IMR-90 (cell line): ENCODE measurements at places on chromosomes 3 and 15. TPM values are rescaled to one million over a fixed set of nuclear protein-coding genes. Genes with fewer than 3 reads are reported as not detected.
A peak's percentile ranks its signal among the peaks of the same experiment; 100 is the strongest.

GRCh38 chr15:45084163-45084562, 29.8 kb downstream of the DUOX2 start:
- peaks cover 29% of the 10 kb centered on the region for H3K27me3 ChIP-seq
- no peak overlapping the region for H3K4me3 ChIP-seq
- no peak overlapping the region for H3K27ac ChIP-seq
- no peaks in the 10 kb centered on the region for H3K36me3 ChIP-seq
- peaks cover 2% of the 10 kb centered on the region; the same call in 1 of the 2 replicates for H3K4me1 ChIP-seq

DNA sequence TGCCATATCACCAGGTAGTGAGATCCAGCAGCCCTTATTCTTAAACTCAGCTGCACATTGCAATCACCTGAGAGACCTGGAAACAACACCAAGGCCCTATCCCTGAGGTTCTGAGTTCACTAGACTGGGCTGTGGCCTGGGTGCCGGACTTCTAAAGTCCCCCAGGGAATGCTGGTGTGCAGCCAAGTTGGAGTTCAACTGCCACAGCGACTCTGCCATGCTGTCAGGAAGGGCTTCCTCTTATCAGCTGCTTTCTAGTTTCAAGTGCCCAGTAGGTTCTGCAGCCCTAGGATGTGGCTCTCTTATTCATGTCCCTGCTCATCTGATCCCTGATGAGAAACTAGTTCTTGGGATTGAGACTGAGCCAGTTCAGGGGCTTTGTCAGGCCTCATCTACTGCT, 47.8 kb downstream of the ACAA1 start:
- H3K27me3 ChIP-seq, result peaks cover 17% of the 10 kb centered on the region
- DNase-seq, result no peak
- no peak overlapping the region for H3K27ac ChIP-seq
- no peaks in the 10 kb centered on the region for H3K4me1 ChIP-seq
- H3K36me3 ChIP-seq, result no peaks in the 10 kb centered on the region
- no peak overlapping the region for H3K4me3 ChIP-seq

GRCh38 chr15:65553691-65554090, 23.4 kb downstream of the HACD3 start:
- DNase-seq, result no peak
- H3K4me1 ChIP-seq, result peaks cover 7% of the 10 kb centered on the region
- H3K27ac ChIP-seq, result no peak overlapping the region
- peaks cover 8% of the 10 kb centered on the region for H3K36me3 ChIP-seq
- H3K4me3 ChIP-seq, result no peak overlapping the region

DNA sequence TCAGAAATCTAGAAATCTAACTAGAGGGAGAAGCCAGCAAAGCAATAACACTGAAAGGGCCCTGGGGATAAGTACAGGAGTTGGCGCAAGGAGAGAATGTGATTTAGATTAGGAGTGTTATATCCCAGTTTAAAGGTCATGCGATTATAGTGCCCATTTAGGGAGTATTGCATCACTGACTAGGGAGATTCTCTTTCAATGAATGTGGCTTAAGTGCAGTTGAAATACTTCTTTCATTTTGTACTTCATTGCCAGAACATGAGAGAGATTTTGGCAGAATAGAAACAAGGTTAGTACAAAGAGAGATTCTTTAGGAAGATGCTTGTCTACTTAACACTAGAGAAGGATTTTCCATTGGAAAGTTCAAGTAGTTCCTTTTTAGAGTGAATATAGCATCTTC, 13.9 kb downstream of the ROBO2 start:
- DNase-seq, result no peak
- H3K4me3 ChIP-seq, result no peak overlapping the region
- H3K27me3 ChIP-seq, result no peaks in the 10 kb centered on the region
- H3K4me1 ChIP-seq, result no peaks in the 10 kb centered on the region
- H3K36me3 ChIP-seq, result no peaks in the 10 kb centered on the region

DNA sequence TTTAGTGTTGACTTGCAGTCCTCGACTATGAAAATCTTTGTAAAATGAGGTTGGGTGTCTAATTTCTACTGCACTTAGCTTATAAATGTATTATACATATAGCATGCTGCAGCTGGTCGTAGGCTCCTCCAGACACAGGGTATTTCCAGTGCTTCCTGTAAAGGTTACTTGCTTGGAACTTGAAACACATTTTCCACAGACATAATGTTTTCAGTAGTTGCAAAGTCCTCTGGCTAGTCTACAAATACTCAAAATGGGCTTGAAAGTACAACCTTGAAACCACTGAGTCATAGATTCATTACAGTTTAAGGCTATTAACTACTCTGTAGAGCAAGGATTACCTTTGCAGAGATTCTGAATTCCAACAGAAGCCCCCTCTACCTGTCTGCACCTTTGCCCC, 464.1 kb downstream of the RAP2B start:
- DNase-seq, result no peak
- no peak overlapping the region for H3K27ac ChIP-seq
- H3K4me3 ChIP-seq, result no peak overlapping the region
- no peaks in the 10 kb centered on the region for H3K4me1 ChIP-seq
- H3K27me3 ChIP-seq, result peaks cover 2% of the 10 kb centered on the region; the same call in 1 of the 2 replicates
- no peaks in the 10 kb centered on the region for H3K36me3 ChIP-seq

GRCh38 chr15:88894819-88895767, at the start of gene HAPLN3:
Gene HAPLN3, minus strand, starts transcription at chr15:88895544. Its CDS starts 8,246 bp downstream, at chr15:88887298.
- peak within 1 kb of the TSS; percentile 46 for H3K4me3 ChIP-seq
- peaks cover 13% of the 10 kb centered on the region; the same call in 1 of the 2 replicates for H3K36me3 ChIP-seq
- no peaks in the 10 kb centered on the region for H3K27me3 ChIP-seq
- H3K4me1 ChIP-seq, result peaks cover 11% of the 10 kb centered on the region

DNA sequence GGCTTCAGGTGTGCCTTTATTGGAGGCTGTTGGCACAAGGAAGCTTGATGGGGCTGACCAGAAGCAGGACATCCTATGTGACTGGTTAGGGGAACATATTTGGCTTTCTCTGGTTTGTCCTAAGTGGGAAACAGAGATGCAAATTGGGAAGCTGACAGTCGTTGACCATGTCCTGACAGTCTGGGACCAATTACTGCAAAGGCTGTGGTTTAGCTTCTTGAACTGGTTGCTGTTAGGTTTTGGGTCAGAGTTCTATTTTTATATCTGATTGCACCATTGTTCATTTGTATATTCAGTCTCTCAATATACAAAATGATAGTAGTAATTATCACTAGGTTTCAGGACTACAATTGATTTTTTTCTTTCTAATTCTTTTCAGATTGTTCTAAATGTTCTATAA, 36.8 kb downstream of the SNTN start:
- no peaks in the 10 kb centered on the region for H3K4me1 ChIP-seq
- H3K27me3 ChIP-seq, result no peaks in the 10 kb centered on the region
- DNase-seq, result no peak
- H3K4me3 ChIP-seq, result no peak overlapping the region
- H3K27ac ChIP-seq, result no peak overlapping the region

DNA sequence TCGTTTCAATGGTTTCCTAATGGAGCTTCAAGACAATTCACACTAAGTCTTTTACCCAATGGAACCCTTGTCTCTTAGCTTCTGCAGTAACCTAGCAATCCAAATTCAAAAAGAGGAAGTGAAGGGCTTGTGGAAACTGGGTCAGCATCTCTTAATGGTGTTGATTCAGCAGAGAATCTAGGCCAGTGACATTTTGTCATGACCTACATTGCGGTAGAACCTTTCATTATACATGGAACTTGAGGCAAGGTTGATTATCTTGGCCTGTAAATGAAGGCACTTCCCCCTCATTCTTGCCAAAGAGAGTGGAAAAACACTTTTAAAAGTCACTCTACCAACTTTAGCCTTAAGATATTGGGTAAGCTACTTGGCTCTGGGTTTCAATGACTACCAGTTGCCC, 42.8 kb downstream of the C2CD4B start:
- no peak for DNase-seq
- no peaks in the 10 kb centered on the region for H3K27me3 ChIP-seq
- no peak overlapping the region for H3K27ac ChIP-seq
- H3K36me3 ChIP-seq, result no peaks in the 10 kb centered on the region
- peaks cover 3% of the 10 kb centered on the region; the same call in 1 of the 2 replicates for H3K4me1 ChIP-seq

GRCh38 chr3:196563721-196564225, 4.6 kb downstream of the WDR53 start:
- no peaks in the 10 kb centered on the region for H3K27me3 ChIP-seq
- DNase-seq, result peak; percentile 34
- H3K36me3 ChIP-seq, result peaks cover 7% of the 10 kb centered on the region

Gene MFGE8
- 201 and 232 TPM in 2 replicates for total RNA-seq

DNA sequence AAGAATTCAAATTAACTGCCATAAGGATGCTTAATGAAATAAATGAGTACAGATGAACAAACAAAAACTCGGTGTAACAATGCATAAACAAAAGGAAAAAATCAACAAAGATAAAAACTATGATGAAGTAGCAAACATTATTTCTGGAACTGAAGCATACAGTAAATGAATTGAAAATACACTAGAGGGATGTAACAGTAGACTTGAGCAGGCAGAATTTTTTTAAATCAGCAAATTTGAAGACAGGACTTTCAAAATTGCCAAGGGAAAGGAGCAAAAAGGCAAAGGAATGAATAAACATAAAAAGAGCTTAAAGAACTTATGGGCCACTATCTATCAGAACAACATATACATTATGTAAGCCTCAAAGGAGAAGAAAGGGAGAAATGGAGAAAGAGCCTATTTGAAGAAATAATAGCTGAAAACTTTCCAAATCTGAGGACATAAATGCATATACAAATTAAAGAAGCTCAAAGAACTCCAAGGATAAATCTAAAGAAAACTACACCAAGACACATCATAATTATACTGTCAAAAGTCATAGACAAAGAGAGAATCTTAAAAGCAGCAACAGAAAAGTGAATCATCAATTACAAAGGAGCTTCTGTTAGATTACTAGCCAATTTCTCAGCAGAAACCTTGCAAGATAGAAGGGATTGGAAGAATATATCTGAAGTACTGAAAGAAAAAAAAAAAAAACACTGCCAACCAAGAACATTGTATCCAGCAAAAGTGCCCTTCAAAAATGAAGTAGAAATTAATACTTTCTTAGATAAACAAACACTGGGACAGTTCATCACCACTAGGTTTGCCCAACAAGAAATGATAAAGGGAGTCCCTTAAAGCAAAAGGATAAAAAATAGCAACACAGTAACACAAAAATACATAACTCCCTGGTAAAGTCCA, 15.5 kb downstream of the TOP2B start:
- DNase-seq, result no peak
- H3K27ac ChIP-seq, result no peak overlapping the region
- peaks cover 4% of the 10 kb centered on the region; the same call in 1 of the 2 replicates for H3K4me1 ChIP-seq
- no peak overlapping the region for H3K4me3 ChIP-seq
- no peaks in the 10 kb centered on the region for H3K36me3 ChIP-seq

Gene UNC45A
- total RNA-seq, result 85.3 and 100 TPM in 2 replicates

- no peaks in the 10 kb centered on the region for H3K4me1 ChIP-seq
- H3K4me3 ChIP-seq, result no peak overlapping the region
- H3K27ac ChIP-seq, result no peak overlapping the region
- H3K27me3 ChIP-seq, result peaks cover 19% of the 10 kb centered on the region
- H3K36me3 ChIP-seq, result no peaks in the 10 kb centered on the region
Observed at GRCh38 chr15:78222745-78223395, 11.5 kb downstream of the ACSBG1 start.

Gene ERICH6
- total RNA-seq, result under 0.01 TPM in 1 of 2 replicates, not detected in the other

DNA sequence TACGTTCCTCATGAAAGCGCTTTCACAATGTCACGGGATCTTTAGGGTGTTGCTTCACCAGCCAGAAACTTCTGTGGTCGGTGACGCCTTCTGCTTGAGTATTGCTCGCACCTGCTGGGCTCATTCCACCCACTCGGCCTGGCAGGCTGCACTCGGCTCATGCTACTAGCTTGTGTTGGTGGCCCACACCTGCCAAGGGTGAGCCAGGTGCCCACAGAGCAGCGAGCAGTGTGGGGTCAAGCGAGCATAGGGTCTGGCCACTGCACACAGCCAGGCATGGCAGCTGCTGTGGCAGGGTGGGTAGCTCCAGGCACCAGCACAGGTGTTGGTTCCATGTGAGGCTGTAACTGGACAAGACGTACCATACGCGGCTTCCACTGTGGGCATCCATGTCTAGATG, 202.9 kb upstream of the CADM2 start:
- H3K4me1 ChIP-seq, result no peaks in the 10 kb centered on the region
- no peak for DNase-seq
- H3K36me3 ChIP-seq, result no peaks in the 10 kb centered on the region

- no peaks in the 10 kb centered on the region for H3K27me3 ChIP-seq
- no peaks in the 10 kb centered on the region; the same call in 1 of the 2 replicates for H3K36me3 ChIP-seq
- H3K27ac ChIP-seq, result peak overlapping the region; percentile 8; the same call in 1 of the 2 replicates
Observed at GRCh38 chr15:90201944-90202375, 830 bp downstream of the SEMA4B start.

Gene SV2B
- not detected in 2 replicates for total RNA-seq

Gene EDC3
- 16.7 and 16.8 TPM in 2 replicates for total RNA-seq

Gene ZNF385D
- total RNA-seq, result 0.18 and 0.28 TPM in 2 replicates

Gene GOLGA8G
- not detected in 2 replicates for total RNA-seq

DNA sequence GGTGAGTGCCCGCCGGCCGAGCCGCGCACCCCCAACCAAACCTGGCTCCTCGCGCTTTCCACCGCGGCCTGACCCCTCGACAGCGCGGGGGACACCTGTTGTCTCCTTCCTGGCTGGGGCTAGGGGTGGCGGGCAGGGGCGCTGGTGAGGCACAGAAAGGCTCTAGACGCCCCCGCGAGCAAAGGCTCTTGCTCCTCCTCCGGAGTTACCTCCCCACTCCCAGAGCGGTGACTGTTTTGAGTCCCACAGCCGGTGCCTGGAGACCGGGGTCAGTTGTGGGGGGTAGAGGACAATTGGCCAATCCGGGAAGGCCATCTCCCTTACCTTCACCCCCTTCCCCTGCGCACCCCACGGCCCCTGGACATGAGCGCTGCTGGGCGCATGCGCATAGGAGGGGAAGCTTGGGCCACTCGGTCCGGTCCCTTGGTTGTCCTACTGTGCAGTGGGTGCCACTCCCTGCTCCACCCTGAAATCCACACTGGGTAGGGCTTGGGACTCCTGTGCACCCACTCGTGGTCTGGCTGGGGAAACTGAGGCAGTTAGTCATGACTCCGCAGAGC, 554 bp downstream of the CHST13 start:
- no peak for DNase-seq
- H3K27me3 ChIP-seq, result peaks cover 47% of the 10 kb centered on the region
- H3K36me3 ChIP-seq, result no peaks in the 10 kb centered on the region
- no peak overlapping the region for H3K27ac ChIP-seq

DNA sequence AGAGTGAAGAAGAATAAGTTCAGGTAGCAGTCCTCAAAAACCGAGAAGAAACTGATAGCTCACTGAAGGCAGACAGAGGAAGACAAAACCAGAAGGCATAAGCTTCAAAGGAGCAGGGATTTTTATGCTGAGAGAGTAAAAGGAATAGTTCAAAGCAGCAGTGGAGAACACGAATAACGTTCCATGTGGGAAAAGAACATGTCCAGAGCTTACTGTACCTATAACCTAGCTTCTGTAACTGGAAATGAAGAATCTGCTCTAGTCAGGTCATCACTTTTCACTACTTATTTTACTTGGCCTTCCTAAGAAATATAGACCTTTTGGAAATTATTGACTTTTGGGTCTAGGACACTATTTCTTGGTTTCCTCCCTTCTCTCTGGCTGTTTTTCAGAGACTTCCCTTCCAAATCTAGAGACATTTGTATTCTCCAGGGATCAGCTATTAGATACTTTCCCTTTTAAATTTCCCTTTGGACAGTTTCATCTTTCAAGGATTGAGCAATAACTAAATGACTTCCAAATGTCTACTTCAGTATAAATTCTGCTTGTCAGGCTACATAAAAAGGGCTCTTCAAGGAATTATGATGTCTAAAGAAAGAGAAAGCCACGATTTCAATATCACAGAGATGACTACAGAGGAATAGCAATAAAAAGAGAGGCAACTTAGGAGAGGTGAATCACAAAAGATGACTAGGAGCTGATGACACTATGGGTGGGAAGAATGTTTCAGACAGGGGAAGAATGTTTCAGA, 46.7 kb downstream of the UBE3A start:
- peak; percentile 83 for DNase-seq
- H3K4me3 ChIP-seq, result no peak overlapping the region
- no peaks in the 10 kb centered on the region for H3K27me3 ChIP-seq
- peaks cover 2% of the 10 kb centered on the region; the same call in 1 of the 2 replicates for H3K4me1 ChIP-seq
- peaks cover 2% of the 10 kb centered on the region; the same call in 1 of the 2 replicates for H3K36me3 ChIP-seq
- H3K27ac ChIP-seq, result no peak overlapping the region

Gene CYP11A1
- total RNA-seq, result 0.18 and 0.28 TPM in 2 replicates

Gene LDHAL6B
- total RNA-seq, result not detected in 2 replicates

Gene PDZRN3
- total RNA-seq, result 17.0 and 17.8 TPM in 2 replicates
